ENCODE measurements at places on chromosomes 12 and 14.

GRCh38 chr14:55587847-55588246, 7.8 kb downstream of the KTN1 start:
- DNase-seq, result no peak

- DNase-seq, result no peak
These were observed 2.6 kb downstream of the PDE6H start for GRCh38 chr12:14975457-14975856.

GRCh38 chr14:26963711-26964110, 365.9 kb upstream of the NOVA1 start:
- no peak for DNase-seq

DNA sequence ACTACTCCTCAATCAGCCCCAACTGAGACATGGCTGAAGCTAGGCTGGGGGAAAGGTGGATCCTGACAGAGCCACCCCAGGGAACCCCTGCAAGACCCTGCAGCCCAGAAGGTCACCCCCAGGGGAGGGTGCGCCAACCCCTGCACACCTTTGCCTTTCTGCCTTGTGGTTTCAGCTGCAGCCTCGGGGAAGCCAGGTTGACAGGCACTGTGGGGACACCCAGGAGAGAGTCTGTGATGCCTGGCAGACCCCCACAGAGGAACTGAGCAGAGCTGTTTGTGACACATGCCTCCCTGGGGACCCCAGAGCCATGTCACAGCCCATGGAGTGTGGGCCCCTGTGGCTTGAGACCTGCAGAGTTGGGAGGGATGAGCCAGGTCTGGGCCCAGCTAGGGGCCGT, 11.8 kb upstream of the HHIPL1 start:
- no peak for DNase-seq

DNA sequence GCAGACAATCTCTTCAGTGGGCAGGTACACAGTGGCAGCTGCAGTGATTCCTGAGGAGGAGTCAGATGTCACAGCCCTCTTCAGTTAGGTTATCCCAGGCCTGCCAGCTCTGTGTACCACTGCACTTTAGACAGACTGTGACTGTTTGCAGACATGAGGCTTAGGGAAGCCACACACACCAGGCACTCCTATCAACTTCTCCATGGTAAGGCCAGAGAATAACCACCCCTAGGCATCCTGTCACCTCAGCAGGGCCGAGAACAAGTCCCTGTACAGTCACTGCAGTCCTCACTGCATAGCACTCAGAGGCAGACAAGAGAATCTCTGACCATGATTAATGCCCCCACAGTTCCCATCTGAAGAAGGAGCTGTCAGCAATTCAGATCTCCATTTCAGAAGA, 296.5 kb downstream of the GALC start:
- DNase-seq, result no peak

- no peak for DNase-seq
These were observed 82.9 kb downstream of the TSPAN9 start for GRCh38 chr12:3160081-3160480.

DNA sequence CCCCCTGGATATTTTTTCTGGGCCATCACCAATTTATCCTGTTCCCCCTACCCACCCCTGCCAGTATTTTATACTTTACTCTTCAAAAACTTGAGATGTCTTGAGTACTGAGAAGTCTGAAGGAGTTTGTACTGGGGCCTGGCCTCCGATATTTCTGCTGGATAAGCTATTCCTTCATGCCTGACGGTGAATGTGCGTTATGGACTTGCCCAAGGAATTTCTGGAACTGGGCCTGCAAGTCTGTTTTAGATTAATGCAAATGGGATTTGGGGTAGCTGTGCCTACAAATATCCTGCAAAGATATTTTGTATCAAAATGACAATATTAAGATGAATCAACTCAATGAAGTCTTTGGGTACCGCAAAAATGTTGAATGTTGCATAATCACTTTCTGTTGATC, at the start of gene PTCSC3:
Gene PTCSC3 (minus strand): TSS at position 199 of the 400 bp plus-strand sequence.
- DNase-seq, result no peak

GRCh38 chr12:122921917-122922316, 26.0 kb upstream of the VPS37B start:
- DNase-seq, result no peak

DNA sequence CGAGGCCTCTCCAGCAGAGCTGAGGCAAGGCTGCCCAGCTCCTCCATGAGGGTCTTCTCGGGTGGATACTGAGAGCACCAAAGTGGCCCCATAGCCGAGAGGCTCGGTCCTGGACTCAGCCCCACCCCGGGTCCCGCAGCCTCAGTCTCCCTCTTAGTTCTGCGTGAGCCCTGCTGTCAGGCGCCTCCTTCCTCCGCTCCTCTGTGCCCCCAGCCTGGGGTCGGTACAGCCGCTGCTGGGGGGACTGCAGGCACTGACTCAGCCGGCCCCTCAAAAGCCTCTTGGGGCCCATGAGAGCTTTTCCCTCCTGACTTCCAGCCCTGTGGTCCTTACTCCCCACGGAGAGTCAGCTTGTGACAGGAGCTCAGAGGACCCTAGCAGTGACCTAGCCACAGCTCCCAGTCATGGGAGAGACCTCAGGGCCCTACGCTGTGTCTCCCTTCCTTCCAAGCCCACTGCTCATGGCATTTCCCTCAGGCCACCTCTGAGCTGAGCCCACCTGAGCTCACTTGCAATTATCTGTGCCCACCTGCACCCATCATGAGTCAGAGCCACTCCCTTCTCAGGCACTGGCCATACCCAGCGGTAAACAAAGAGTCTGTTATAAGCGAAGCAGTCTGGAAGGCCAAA, 295.0 kb upstream of the RTL1 start:
- DNase-seq, result no peak

DNA sequence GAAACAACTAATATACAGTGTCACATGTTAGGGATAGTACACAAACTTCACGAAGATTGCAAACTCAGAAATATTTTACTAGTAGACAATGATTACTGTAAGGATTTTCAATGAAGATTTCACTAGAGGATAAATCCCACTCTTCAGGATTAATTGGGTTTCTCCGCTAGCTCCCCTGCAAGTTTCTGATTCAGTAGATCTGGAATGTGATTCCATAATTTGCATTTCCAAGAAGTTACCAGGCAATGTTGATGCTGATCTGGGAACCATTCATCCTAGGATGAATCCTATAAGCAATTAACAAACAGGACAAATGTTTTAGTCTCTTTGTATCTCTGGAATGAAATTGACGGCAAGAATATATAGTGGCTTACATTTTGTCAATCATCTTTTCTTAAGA, 272.4 kb downstream of the ALX1 start:
- no peak for DNase-seq

- no peak for DNase-seq
These were observed 48.2 kb upstream of the PLXNC1 start for GRCh38 chr12:94100211-94100627.

- no peak for DNase-seq
These were observed 44.1 kb downstream of the SMIM41 start for GRCh38 chr12:52123487-52124186.

GRCh38 chr14:105493921-105494605, 3.0 kb downstream of the TEDC1 start:
- DNase-seq, result no peak

- no peak for DNase-seq
These were observed 514 bp upstream of the LARP4 start for GRCh38 chr12:50400104-50400637.

DNA sequence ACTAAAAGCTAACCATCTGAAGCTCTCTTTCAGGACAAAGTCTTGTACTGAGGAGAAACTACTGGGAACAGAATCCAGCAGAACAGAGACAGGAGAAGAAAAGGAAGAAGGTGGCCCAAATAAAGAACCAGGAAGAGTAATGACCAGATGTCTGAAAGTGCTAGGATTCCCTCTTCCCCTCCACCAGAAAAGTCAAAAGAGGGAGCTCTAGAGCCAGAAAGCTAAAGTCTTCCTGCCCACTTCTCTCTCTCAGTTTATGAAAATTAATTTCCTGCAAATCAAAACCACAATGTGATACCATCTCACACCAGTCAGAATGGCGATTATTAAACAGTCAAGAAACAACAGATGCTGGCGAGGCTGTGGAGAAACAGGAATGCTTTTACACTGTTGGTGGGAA, 47.2 kb downstream of the SPPL3 start:
- DNase-seq, result no peak

- no peak for DNase-seq
These were observed 60.2 kb downstream of the STAB2 start for GRCh38 chr12:103647267-103647666.

- DNase-seq, result no peak
These were observed 10.1 kb downstream of the CCDC196 start for GRCh38 chr14:66496188-66496807.

DNA sequence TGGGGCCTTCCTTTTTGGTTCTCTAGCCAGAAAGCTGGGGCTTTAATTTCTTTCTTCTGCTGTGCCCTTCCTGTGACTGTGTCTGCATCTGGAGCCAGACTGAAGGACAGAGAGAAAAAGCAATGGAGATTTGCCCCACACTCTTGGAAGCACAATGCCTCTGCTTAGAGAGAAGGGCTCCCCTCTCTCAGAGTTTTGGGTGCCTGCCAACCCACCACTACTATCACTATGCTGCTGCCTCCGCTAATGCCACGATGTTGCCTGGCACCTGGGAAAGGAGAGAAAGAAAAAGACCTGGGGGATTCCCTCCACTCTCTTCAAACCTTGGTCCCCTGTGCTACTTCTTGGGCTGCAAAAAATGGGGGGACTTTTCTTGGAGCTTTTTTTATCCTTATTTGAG, 52.6 kb downstream of the TMEM260 start:
- DNase-seq, result no peak

GRCh38 chr12:53596920-53597363, 29.2 kb downstream of the ATF7 start:
- no peak for DNase-seq

GRCh38 chr12:68001486-68002466, 12.5 kb downstream of the IFNG-AS1 start:
- DNase-seq, result no peak

- no peak for DNase-seq
These were observed 1.1 kb downstream of the IGF1 start for GRCh38 chr12:102479099-102479885.

GRCh38 chr12:6332459-6332858, 9.4 kb downstream of the TNFRSF1A start:
- DNase-seq, result no peak

- no peak for DNase-seq
These were observed 44.5 kb downstream of the CORO1C start for GRCh38 chr12:108686780-108687179.

DNA sequence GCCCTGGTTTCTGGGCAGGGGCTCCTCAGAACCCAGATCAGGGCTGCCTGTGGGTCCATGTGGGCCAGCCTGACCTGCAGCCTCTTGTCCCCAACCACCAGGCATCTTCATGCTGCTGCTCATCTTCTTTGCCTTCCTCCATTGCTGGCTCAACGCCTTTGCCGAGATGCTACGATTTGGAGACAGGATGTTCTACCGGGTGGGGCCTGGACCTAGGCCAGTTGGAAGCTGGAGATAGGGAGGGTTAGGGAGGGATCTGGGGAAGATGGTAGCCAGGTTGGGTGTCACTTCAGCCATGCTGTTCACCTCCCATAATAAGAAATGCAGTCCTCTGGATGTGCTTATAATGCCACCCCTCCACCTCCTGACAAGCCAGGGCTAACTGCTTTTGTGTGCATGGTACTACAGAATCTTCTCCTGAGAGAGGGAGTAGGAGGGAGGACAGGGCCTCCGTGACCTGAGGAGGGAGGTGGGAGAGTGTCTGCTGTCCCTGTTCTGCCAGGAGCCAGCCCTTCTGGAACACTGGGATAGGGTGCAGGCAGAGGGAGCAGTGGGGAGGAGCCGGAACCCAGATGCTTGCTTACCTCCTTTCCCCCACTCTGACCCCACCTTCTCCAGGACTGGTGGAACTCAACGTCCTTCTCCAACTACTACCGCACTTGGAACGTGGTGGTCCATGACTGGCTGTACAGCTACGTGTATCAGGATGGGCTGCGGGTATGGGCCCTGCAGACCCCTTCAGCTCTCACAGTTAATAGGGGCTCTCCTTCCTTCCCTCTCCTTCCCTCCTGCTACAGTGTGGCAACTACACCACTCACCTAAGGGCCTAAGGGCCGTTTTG, 17.6 kb downstream of the SOAT2 start:
- DNase-seq, result peak; percentile 22

- DNase-seq, result peak; percentile 67
These were observed 5.8 kb upstream of the SLC48A1 start for GRCh38 chr12:47767216-47767724.

- no peak for DNase-seq
These were observed 233.6 kb downstream of the SYT10 start for GRCh38 chr12:33205981-33206380.

DNA sequence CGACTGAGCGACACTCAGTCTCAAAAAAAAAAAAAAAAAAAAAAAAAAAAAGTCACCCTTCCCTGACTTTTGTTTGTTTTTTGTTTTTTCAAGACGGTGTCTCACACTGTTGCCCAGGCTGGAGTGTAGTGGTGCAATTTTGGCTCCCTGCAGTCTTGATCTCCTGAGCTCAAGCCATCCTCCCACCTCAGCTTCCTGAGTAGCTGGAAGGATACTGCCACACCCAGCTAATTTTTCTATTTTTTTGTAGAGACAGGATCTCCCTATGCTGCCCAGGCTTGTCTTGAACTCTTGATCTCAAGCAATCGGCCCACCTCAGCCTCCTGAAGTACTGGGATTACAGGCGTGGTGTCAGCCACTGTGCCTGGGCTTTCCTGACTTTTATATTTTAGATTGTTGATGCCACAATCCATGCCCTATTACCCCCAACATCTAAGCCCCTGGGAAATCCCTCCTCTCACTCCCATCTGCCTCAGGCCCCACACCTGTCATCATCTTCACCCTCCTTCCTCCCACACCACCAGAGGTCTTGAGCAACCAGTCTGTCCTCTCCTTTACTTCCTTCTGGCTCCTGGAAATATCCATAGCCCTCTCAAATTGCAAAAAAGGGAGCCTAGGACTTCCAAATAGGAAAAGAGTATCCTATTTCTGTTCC, 7.8 kb downstream of the IKZF4 start:
- DNase-seq, result no peak

GRCh38 chr14:101069228-101069549, 165.7 kb upstream of the RTL1 start:
- DNase-seq, result no peak

- no peak for DNase-seq
These were observed 8.8 kb downstream of the DTX1 start for GRCh38 chr12:113065126-113066007.

DNA sequence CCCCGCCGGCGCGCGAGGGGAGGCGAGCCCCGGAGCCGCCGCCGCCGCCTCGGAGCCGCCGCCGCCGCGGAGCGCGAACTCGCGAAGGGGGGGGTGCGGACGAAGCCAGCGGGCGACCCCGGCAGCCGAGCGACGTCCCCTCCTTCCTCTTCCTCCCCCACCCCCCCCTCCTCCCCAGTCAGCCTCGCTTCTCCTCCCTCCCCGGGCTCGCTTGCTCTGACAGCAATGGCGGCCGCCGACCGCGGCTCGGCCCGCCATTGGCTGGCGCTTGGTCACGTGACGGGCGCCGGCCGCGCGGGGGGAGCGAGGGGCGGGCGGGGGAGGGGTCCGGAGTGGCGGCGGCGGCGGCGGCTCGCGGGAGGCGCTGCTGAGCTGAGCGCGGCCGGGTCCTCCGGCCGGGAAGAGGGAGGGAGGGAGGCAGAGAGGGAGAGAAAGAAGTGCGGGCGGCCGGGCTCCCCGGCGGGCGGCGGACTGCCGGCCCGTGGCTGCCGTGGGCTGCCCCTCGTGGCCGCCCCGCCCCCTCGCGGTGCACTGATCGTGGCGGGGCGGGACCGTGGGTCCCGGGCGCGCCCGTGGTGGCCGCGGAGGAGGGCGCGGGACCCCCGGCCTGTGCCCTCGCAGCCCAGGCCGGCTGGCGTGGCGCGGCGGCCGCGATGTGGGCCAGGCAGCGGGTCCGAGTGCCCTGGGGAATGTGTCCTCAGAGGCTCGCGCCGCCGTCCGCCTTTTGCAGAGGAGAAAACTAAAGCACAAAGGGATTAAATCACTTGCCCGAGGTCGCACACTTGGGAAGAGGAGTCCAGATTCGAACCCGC, at the start of gene MED13L:
Gene MED13L (minus strand): TSS at position 227 of the 812 bp plus-strand sequence. CDS start 562 bp downstream, outside the sequence.
- DNase-seq, result peak; percentile 91

- DNase-seq, result no peak
These were observed 7.3 kb upstream of the RNASE1 start for GRCh38 chr14:20809917-20810316.

All from CD4-positive, alpha-beta memory T cell (primary cell).